ENCODE measurements at places on chromosomes 16 and 17.

DNA sequence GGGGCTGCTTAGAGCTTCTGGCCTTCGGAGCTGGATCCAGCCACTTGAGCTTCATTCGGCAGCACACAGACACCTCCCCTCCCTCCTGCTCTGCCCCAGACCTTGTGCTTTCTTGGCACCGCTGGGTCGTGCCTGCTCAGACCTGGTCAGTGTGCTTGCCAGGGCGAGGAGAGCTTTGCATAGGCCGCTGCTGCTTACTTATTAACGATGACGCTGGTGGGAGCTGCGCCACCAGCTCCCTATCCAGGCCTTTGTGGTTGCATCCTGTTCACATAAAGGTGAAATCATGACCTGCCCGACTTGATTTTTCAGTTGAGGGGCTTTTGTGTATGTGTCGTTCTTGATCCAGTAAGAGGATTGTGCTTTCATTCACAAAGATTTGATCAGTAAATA, 101.1 kb downstream of the MSI2 start:
- DNase-seq: peak; percentile 39

DNA sequence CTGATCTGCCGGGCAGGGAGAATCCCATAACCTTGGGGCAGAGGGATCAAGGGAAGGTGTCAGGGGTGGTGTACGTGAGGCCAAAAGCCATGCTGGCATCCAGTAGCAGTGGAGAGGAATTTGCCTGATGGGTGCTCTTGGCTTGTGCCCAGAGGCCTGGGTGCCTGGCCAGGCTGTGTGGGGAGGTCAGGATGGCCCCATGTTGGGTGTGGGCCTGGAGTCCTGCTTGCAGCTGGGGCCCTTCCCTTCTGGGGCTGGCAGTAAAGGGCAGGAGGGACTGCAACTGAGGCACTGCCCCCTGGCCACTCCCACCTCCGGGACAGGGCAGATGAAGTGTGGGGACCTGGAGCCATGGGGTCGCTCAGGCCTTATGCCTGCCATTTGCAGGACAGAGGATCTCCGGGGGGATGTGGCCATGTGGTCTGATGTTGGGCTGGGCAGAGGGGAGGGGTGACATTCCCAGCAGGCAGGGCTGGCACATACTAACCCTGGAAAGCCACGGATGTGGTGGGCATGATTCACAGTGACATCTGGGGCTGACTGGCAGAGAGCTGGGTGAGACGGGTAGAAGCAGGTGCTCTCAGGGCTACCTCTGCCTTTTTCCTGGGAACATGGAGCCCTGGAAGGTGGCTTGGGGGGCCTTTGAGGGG, 3.5 kb downstream of the FMNL1 start:
- no peak for DNase-seq

GRCh38 chr16:17414916-17415315, 55.8 kb downstream of the XYLT1 start:
- DNase-seq: no peak

DNA sequence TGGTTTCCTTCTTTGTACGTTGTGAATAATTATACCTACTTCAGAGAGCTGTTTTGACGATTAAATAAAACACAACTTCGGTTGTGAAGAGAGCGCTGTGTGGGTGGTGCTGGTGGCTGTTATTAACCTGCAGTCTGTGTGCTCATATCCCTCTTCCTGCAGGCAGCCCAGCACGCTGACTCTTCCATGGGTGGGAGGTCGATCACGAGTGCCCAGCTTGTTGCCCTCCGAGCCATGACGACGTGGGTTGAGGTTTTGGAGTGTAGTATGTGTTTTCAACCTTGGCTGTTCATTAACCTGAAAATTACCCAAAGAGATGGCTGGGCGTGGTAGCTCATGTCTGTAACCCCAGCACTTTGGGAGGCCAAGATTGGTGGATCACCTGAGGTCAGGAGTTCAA, 11.3 kb upstream of the GCSH start:
- DNase-seq: no peak

DNA sequence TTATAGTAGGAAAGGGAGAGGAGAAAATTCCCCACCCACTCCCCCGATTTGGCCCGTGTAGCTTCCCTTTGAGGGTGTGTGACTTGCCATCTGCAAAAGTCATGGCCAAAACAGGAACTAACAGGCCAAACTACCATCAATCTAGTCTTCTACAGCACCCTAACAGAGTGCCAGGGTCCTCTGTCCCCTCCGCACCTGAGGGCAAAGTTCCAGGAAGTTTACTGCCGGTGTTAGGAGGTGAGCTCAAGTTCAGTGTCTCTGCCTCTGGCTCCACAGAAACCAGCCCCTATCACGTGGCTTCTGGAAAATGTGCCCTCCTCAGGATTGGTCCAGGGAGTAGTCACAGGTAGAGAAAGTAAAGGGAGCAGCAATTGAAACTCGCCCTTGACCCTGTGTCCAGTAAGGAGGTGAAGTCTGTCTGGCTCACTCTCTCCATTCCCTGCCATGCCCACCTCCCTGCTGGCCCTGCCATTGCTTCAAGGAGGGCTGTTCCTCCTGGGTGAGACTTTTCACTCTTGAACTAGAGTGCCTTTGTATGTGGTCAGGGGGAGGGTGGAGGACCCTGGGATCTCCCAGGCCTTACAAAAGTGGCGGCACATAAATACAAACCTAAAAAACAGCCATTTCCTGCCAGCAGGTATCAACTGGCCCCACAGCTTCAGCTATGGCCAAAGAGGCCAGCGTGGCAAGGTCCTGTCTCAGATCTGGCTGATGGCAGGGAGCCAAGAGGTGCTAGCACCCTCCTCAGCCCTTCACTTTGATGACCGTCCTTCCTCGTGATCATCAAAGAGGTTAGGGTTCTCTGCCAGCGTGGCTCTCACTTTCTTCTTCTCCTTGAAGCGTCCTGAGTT, 5.3 kb downstream of the PRR15L start:
- no peak for DNase-seq

GRCh38 chr17:28484296-28484695, 10.9 kb downstream of the SLC13A2 start:
- no peak for DNase-seq

DNA sequence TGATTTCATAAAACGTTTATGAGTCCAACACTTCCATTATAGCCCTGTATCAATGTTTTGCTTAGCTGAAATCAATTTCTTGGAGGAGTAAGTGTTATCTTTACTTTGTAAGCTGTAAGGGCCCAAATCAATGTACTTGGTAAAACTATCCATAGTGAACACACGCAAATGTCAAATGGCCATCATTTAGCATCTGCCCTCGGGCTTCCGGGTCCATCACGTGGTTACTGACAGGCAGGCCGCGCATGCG, 687 bp upstream of the NARF start:
- DNase-seq: no peak

DNA sequence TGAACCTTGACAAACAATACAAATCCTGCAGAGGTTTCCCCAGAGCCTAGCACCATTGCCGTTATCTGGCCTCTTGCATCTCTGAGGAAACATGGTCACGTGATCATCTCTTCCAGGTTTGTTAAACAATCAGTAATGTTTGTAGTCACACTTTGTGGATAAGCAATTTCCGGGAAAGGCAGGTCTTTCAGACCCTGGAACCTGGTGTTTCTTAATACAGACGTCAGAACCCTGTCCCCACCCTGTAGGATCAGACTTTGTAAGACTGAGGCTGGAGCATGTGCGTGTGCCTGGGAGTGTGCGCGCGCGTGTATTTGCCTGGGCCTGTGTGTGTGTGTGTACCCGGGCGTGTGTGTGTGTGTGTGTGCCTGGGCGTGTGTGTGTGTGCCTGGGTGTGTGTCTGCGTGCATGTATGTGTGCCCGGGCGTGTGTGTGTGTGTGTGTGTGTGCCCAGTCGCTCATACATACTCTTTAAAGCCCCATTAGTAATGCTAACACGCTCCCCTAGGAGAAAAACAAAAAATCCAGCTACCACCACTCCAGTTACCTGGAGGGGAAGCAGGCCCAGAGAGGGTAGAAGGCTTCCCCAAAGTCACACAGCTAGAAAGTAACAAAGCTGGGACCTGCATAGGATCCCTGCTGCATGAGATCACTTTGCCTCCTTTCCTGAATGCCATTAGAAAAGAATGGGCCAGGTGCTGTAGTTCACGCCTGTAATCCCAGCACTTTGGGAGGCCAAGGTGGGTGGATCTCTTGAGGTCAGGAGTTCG, 5.3 kb downstream of the CTNS start:
- DNase-seq: no peak

DNA sequence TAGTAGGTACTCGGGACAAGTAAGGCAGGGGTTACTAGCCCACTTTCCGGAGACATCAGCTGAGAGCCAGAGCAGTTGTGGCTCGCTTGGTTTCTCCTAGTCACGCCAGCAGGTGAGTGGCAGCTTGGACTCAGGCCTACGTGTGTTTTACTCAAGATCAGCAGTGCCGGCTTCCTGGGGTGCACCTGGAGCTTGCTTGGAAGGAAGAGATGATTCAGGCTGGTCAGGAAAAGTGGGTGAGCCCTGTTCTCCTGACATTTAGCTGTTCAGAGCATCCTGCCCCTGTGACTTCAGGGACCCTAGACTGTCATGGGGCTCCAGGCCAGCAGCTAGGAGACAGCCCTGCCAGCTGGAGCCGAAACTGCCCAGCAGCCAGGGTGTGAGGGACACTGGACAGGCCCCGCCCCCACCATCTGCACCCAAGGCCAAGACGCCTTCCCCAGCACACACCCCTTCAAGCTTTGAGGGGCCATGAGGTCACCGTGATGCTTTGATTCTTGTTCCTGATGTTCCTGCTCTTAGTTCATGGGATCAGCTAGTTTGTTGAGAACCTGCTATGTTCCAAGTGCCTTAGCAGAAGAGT, 238.0 kb upstream of the CIBAR2 start:
- DNase-seq: no peak

GRCh38 chr17:30378825-30379302, at the start of gene CPD:
Gene CPD (plus strand): TSS chr17:30378927. CDS start chr17:30378981, 54 bp downstream.
- DNase-seq: peak; percentile 62

- no peak for DNase-seq
Measured at GRCh38 chr16:83420206-83420760, 387.5 kb upstream of the HSBP1 start.

DNA sequence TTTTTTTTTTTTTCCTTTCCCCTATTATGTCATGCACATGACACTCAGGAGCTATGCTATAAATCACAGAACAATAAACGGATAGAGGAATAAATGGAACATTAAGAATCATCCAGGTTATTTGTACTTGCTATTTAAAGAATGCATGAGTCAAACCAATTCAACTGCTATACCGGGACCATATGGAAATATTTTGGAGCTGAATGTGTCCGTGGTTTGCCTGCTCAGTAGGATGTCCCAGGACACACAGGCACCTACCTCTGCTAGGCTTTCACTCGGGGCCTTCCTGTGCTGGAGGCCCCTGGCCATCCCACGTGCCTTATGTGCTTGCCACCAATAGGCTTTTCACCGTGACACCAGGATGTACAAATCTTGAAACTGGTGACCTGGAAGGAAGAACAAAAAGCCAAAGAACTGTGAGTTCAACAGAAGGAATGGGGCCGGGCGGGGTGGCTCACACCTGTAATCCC, 15.3 kb upstream of the SEC14L1 start:
- DNase-seq: peak; percentile 89

DNA sequence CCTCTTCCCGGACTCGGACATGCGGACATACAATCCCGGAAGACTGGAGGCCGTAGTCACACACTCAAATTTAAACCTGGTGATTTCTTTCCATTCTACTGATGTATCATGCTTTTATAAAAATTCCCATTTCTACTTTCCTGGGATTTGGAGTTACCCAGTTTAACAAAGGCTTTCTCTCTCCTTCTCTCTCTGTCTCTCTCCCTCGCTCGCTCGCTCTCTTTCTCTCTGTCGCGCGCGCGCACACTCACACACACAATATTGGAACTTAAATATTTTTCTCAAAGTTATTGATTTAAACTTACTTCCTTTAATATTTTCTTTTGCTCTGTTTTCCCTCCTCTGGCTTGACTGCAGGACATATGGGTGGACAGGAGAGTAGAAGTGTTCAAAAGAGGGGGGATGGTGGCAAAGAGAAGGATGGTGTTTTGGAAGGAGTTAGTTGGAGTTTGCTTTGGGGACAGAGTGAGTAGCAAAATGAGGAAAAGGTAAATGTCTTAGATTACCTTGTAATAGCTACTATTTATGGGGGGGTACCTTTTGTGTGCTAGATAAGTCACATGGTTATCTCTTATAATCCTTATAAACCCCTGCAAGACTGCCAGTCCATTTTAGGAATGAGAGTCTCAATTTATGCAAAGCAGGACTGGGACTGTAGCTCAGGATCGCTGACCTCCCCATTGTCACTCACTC, 878 bp upstream of the TRIM25 start:
- DNase-seq: no peak

DNA sequence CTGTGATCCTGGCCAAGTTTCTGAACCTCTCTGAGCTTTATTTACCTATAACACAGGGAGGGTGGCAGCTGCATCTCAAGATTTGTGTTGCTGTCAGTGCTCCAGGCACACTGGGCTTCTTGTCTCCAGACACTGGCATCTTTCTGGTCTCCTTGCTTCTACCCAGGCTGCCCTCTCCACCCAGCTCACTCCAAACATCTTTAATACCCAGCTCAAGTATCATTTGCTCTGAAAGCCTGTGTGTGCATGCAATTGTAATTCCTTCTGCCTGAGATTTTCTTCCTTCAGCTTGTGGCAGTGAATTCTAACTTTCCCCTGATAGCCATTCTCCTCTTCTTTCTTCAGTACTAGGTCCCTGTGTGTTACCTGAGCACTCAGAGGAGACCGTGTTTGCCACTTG, 50.7 kb upstream of the USP7 start:
- no peak for DNase-seq
